ENCODE measurements at places on chromosomes 11 and 22. TPM values are rescaled to one million over a fixed set of nuclear protein-coding genes. Genes with fewer than 3 reads are reported as not detected.

Gene LAYN
- polyA plus RNA-seq: 9.5 TPM

Gene NRGN
- 250 TPM for polyA plus RNA-seq

Gene ZDHHC8
- 28.4 TPM for polyA plus RNA-seq

Gene HORMAD2
- not detected for polyA plus RNA-seq

Gene SCGB2A2
- polyA plus RNA-seq: not detected

Gene LRRC32
- polyA plus RNA-seq: 159 TPM

Gene SPTY2D1
- polyA plus RNA-seq: 3.9 TPM

Gene OOSP1
- not detected for polyA plus RNA-seq

Gene KREMEN1
- polyA plus RNA-seq: 24.4 TPM

Gene TEX12
- 0.09 TPM for polyA plus RNA-seq

Gene ASPHD2
- polyA plus RNA-seq: 0.45 TPM

Gene DAGLA
- 3.0 TPM for polyA plus RNA-seq

Gene MIOX
- not detected for polyA plus RNA-seq

Gene ART1
- not detected for polyA plus RNA-seq

Gene FERMT3
- polyA plus RNA-seq: 67.3 TPM

Gene TUBA8
- 1.4 TPM for polyA plus RNA-seq

Gene KDM4D
- 0.63 TPM for polyA plus RNA-seq

Gene FBLN1
- polyA plus RNA-seq: 82.7 TPM

Gene OR52L1
- not detected for polyA plus RNA-seq

Gene ACTN3
- polyA plus RNA-seq: 0.04 TPM

Gene GRM5
- 0.18 TPM for polyA plus RNA-seq
